ENCODE measurements at places on chromosomes 3 and 15.
A peak's percentile ranks its signal among the peaks of the same experiment; 100 is the strongest.

DNA sequence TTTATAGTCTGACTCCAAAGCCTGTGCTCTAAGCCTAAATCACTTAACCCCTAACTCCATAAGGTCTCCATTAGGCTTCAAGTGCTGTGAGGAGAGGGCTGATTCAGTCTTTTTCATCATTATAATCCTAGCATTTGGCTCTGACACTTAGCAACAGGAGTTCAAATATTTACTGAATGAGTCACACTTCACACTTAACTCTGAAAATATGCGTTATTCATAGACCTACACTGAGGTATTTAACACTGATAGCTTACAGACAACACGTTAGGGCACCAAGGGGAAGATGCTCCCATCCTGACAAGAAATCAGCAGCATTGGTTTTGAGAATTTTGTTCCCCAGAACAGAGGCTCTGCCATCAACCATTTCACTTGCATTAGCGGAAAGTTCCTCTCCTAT, 53.5 kb downstream of the MSL2 start:
- DNase-seq, result peak; percentile 76

GRCh38 chr3:94187697-94188096, 124.8 kb downstream of the NSUN3 start:
- DNase-seq, result no peak

GRCh38 chr15:101647251-101647650, 4.9 kb downstream of the TM2D3 start:
- DNase-seq, result no peak

- DNase-seq, result no peak
Observed at GRCh38 chr3:169865176-169865767, 4.5 kb downstream of the LRRC31 start.

- peak; percentile 64 for DNase-seq
Observed at GRCh38 chr3:195032955-195033354, 238.0 kb downstream of the XXYLT1 start.

- DNase-seq, result no peak
Observed at GRCh38 chr15:37771465-37771864, 163.0 kb upstream of the TMCO5A start.

DNA sequence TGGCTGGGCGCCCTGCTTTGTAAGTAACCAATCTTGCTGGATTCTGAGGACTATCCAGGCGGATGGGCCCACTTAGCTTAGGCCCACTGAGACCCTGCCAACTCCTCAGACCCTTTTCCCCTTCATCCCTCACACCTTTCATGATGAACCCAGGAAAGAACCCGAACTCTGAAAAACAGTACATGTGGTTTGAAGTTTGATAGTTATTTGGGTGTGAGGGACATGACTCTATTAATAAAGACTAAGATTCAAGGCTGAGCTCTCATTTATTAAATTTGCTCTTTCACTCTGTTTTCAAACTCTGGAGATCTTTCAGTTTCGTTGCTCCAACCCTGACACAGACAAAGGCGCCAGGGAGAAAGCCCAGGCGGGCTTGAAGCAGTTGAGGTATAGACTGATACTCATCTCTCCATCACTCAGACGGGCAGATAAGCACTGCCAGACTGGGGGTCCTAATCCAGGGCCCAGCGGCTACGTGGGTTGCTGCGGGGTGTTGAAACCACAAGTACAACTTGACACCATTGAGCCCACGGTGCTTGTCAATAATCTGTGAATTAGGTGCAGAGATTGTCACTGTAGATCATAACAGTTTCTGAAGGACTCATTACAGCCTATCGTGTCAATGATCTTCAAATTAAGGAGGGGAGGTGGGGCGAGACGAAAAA, 7.2 kb upstream of the SOX2 start:
- DNase-seq, result no peak

- no peak for DNase-seq
Observed at GRCh38 chr3:126433105-126433430, 38.4 kb downstream of the CFAP100 start.

DNA sequence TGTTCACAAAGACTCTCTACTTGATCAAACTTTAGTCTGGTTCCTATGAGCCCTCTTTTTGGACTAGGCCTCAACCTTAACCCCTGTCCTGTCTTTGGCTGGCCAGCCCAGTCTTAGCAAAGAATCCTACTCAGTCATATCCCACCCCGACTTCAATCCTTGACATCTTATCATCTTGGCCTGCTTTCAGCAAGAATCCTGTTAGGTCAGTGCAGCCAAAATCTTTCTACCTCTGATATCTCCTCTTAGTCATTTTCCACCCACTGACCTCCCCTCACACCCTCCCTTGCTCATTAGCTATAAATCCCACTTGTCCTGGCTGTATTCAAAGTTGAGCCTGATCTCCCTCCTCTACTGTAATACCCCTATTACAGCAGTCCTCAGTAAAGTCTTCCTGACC, 286.1 kb downstream of the MAGI1 start:
- no peak for DNase-seq

GRCh38 chr3:18747383-18747782, 322.2 kb upstream of the SATB1 start:
- DNase-seq, result no peak

DNA sequence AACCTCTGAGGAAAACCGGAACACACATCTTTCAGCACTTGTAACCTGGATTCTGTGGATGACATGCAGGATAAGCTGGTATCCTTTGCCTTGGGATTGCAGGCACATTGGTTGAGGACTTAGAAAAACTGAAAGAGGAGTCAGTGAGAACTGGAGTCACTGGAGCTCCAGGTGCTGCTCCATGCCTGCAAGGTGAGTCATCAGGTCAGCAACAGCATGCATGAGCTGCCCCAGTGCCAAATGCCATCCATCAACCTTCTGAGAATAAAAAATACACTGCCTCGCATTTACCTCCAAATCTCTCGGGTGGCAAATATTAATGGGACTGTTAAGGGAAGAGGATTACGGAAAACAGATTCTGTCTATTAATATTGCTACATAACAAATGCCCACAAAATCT, 729.1 kb downstream of the NTRK3 start:
- no peak for DNase-seq

DNA sequence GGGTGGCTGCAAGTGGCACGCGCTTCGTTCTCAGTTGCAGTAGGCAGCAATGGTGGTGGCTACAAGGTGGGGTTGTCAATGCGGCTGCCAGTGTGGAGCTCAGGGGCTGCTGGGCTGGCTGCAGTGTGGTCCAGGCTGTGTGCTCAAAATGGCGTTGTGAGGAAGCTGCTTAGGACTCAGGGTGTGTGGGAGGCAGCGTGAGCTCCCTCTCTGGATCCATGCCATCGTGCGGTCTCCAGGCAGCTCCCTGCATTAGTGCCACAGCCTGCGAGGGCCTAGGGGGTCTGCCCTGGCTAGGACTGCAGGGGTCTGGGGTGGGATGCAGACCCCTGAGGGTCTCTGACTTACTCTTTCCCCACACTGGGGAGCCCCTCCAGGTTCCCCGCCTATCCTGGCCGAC, 397.2 kb downstream of the OCA2 start:
- no peak for DNase-seq

GRCh38 chr3:65406470-65406869, 632.2 kb downstream of the MAGI1 start:
- no peak for DNase-seq

- no peak for DNase-seq
Observed at GRCh38 chr3:194245975-194246561, 105.1 kb downstream of the CPN2 start.

DNA sequence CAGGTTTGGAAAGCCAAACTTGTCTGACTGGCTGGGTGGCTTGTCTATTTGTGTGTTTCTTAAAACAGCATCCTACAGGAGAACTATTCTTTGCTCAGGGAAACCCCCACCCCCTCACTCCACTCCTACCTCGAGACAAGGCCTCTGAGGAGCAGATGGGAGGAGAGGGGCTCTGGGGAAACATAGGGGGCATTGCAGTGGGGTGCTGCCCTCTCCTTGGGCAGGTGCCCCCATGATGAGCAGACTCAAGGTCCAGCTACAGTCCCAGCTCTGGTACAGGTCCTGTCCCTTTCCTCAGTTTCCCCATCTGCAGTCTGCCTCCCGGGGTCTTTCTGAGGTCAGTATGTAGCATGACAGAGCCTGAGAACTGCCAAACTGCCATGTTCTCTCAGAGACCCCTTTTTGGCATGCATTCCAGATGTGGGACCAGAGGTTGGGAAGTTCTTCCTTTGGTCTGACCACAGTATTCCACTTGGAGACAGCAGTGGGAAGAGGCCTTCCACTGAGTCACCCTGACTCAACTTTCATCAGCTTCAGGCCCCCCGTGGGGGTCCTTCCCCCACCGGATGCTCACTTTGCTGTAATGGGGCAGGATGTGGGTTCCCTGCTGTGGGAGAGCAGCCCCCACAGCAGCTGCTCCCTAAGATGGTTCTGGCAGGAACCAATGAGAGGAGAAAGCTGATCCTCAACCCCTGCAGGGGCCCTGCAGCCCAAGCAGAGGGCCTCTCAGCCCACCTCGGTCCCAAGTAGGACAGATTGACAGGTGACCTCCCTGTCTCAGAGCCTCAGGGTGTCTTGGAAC, 32.3 kb upstream of the CYP11A1 start:
- no peak for DNase-seq

DNA sequence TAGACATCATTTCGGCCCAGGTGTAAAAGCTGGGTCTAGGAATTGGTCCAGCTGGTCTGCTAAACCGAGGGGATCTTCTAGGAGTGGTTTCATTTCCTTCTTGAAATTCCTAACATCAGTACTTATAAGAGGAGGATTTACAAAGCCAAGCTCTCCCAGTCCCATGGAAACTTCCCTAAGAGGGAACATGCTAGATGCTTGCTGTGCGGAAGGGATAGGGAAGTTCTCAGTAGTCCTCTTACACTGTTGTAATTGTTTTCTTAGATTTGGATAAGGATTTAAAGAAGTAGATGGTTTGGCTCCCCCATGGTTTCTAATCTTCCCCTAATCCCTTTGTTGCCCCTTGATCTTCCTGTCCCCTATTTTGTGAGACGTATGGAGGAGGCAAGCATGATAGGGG, 89.7 kb upstream of the XCR1 start:
- no peak for DNase-seq

DNA sequence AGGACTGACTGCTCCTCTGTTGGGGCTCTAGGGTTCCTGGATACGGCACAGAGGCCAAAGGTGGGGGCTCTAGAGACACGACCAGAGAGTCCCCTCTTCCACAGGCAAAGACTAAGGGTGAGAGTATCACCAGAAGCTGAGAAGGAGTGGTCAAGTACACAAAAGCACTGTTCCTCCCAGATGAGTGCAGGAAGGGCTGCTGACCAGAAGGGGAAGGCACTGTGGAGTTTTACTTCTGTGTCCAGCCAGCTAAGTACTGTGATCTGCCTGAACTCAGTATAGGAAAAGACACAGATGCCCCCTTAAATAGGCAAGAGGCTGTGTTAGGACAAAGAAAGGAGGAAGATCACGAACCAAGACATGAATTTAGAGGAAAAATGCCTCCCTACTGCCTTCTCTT, 11.7 kb downstream of the MRPS11 start:
- DNase-seq, result no peak

DNA sequence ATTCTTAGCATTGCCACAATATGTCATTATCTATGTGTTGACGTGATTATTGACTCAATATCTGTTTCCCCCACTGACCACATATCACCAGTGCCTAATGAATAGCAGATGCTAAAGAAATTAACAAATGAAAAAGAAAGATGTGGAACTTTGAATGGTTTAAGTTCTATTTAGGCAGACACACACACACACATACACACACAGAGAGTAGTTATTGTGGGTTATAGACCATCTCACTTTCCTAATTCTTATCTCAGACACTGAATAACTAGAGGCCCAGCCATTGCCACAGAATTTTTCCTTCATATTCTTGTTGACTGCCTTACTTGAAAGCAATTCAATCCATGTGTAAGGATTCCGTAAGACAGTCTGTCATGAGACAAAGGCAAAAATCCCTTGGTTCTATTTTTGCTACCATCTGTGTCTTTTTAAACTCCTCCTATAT, 61.9 kb upstream of the PHLDB2 start:
- DNase-seq, result no peak

DNA sequence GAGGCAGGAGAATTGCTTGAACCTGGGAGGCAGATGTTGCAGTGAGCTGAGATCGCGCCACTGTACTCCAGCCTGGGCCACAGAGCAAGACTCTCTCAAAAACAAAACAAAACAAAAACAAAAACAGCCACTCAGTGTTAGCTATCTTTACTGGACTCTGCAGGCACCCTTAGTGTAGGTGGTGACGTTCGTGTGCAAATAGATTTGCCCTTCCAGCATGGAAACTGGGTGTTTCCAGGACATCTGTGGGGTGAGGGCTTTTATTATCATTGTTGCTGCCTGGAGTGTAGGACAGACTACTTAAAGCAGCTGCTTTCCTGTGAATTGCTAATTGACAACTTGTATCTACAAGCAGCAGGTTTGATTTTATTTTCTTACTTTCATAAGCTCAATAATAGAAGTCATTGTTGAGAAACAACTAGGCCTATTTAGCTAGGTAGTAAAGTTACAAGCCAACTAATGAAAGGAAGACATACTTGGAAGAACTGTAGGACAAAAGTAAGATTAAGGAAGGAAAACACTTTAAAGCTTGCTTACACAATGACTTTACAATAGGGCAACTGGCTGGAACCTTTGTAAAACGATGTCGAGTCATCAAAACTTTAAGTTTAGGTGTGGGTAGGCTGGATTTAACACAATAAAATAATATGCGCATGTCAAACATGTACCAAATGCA, 25.4 kb upstream of the SPPL2A start:
- DNase-seq, result no peak

GRCh38 chr3:16608816-16609215, 3.6 kb upstream of the DAZL start:
- DNase-seq, result no peak

- no peak for DNase-seq
Observed at GRCh38 chr3:133734305-133734704, 11.9 kb upstream of the TF start.

GRCh38 chr3:146550743-146551510, 6.5 kb upstream of the PLSCR1 start:
- DNase-seq, result no peak

DNA sequence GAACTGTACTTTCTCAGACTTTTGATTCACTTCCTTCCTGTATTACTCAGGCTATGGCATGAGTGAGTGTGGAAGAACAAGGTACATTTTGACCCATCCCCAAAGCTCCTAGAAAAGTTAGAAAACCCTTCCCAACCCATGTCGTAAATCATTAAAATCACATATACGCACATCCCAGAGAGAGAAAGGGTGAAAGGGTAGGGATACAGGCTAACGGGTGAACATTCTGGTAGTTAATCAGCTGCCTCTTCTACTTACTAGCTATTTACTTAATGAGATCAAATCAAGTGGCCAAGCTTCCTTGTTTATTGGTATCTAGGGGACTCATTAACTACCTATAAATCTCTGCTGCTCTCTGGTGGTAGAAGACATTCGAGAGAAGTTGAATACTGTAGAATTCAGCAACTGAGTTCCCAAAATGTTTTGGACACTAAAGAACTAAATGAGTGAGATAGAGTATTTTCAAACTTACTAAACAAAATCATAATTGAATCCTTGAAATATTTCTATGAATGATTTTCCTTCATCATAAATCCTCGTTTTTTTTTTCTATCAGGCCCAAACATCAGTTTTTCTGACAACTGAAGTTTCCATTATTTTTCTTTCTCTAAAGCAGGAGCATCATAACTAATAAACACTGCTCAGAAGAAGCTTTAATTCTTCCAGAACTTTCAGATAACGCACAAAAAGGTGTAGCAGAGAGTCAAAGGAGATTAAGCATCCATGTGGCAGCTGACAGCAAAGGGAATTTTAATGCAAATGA, 124.2 kb downstream of the IMPG2 start:
- peak; percentile 2 for DNase-seq
